ENCODE measurements at places on chromosomes 16 and 17. TPM values are rescaled to one million over a fixed set of nuclear protein-coding genes. Genes with fewer than 3 reads are reported as not detected.

- peak; percentile 48 for DNase-seq
Measured at GRCh38 chr17:8124350-8125153, 646 bp upstream of the HES7 start.

- no peak for DNase-seq
Measured at GRCh38 chr17:69412251-69412671, 2.2 kb upstream of the MAP2K6 start.

- no peak for DNase-seq
Measured at GRCh38 chr17:36188891-36189306, 7.7 kb downstream of the CCL3L1 start.

CLDN7 gene
- 5.2 TPM for total RNA-seq

DNA sequence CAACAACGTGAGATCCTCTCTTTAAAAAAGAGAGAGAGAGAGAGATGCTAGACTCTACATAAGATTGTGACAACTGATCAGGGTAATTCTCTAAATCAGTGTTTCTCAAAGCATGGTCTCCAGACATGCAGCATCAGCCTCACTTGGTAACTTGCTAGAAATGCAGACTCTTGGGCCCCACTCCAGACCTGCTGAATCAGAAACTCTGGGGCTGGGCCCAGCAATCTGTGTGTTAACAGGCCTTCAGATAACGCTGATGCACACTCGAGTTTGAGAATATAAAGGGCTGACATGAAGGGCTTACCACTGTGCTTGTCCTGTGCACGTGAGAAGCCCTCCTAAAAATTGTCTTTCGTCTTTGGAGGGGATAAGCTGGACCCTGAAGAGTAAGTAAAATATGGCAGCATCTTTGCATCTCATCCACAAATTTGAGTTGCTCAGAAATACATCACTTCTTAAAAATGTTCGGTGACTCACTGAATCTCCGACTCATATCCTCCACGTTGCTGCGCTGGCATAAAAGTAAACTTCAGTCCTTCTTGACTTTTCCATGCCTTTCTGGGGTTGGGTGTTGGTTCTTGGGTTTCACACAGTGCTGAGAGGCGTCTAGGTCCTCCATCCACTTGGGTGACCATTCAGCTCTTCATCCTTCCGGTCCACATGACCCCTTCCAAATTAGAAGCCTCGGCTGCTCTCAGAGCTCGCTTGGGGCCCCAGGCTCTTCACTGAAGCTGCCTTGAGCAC lies 26.1 kb upstream of the KDM8 start:
- DNase-seq = peak; percentile 52
